NCI-H2081 treated with DMSO at 0.1 percent for 48 hours (cell line): ENCODE measurements at places on chromosomes 1 and 21.

GRCh38 chr1:238611406-238611805 is 720.7 kb upstream of the ZP4 start:
- DNase-seq: no peak

DNA sequence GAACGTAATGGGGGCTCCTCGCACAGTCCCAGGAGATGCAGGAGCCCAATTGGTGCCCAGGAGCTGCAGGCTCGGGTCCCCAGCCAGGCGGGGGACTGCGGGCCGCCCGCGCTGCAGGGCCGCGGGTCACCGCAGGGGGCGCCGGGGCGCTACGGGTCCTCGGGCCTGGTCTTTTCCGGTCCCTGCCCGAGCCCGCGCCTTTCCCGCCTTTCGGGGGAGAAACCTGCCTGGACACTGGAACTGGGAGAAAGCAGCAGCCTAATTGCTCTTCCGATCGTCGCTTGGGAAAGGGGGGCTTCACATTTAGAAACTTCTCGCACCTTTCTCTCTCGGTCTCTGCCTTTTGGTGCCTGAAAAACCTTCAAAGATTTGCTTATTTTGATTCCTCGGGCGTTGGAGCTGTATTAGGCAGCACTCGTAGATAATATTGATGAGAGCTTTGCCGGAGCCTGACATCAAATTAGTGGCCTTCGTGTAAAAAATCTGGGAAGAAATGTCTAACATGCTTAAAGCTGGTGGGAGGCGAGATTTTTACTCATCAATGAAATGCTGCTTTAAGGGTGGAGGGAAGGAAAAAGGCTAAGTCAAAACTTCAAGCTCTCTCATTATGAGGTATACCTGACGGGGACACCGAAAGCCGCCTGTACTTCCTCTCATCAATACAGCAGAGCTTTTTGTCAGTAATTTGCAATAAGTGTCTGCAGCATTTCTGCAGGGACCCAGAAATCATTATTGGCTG is 12.6 kb upstream of the BARHL2 start:
- no peak for DNase-seq

DNA sequence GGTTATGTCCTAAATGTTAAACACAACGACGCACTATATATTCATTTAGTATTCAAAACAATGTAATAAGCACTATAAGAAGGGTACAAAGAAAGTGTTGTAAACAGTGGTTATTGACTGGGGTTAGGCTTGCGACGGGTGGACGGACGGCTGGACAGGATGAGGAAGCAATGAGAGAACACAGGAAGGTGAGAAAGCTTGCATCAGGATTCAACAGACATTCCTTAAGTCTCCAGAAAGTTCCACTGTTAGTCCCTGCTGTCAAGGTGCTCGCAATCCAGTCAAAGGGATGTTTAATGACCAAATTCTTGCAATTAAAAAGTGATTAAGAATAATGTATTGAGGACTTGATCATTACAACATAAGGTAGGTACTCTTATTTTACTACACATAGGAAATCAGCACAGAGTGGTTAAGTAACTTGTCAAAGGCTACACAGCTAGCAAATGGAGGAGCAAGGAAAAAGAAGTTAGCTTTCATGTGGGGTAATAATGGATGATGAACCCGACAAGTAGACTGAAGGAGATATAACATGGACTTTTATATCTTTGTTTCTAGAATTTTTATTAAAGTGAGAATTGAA is 994 bp upstream of the ACBD6 start:
- no peak for DNase-seq

DNA sequence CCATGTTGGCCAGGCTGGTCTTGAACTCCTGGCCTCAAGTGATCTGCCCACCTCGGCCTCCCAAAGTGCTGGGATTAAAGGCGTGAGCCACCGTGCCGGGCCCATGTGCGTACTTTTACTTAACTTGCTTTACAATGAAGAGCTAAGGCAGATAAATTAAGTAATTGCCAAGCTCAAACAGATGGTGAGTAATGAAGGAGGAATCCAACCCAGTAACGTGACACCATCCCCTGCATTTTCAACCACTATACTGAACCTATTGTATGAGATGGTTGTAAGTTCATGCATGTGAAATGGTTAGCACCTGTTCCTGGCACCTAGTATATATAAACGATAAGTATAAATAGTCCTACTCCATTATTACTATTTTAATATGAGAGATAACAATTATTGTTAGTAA is 588.0 kb upstream of the BEND5 start:
- no peak for DNase-seq

DNA sequence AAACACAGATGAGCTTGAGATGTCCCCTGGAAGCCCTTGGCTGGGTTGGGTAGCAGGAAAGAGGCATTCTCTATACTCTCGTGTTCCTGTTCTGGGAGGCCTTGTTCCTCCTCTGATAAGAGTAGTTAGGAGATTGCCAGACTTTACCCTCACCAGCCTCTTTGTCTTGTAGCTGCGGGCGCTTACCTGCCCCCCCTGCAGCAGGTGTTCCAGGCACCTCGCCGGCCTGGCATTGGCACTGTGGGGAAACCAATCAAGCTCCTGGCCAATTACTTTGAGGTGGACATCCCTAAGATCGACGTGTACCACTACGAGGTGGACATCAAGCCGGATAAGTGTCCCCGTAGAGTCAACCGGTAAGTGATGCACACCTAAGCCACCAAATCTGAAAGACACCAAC is 5.2 kb downstream of the AGO1 start:
- no peak for DNase-seq

DNA sequence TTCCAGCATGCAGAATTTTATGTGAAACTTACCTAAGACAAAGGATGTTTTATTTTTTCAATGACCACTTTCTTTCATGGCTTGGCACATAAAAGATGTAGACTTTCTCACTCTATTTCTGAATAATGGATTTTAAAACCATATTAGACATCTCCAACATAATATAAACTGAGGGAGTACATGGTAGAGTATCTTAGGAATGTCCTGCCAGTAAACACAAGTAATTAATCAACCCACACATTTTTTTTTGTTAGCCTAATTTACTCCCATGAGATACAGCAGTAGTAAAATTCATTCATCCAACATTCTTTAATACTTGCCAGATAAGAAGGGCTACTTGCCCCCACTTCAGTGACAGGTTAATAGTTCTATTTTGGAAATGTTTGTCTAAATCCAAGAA is 235.4 kb upstream of the ADAMTS5 start:
- no peak for DNase-seq

GRCh38 chr1:228401782-228402640 is 4.6 kb downstream of the TRIM11 start:
- DNase-seq: no peak

- DNase-seq: no peak
These were observed 73.1 kb upstream of the FMN2 start for GRCh38 chr1:240018617-240019016.

DNA sequence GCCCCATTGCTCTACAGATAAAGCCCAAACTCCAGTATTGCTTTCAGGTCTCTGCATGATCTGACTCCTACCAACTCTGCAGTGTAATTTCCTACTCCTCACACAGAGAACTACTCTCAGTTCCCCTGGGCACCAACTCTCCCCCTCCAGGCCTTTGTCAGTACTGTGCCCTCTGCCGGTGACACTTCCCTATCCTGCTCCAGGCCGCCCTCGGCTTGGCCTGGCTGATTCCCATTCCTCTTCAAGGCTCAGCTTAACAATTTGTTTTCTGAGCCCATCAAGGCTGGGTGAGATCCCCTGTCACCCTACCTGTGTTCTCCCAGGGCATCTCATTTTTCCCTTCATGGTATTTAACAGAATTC is 2.6 kb downstream of the SLAMF8 start:
- DNase-seq: no peak

- DNase-seq: no peak
These were observed 25.6 kb downstream of the EYA3 start for GRCh38 chr1:28062806-28063205.

DNA sequence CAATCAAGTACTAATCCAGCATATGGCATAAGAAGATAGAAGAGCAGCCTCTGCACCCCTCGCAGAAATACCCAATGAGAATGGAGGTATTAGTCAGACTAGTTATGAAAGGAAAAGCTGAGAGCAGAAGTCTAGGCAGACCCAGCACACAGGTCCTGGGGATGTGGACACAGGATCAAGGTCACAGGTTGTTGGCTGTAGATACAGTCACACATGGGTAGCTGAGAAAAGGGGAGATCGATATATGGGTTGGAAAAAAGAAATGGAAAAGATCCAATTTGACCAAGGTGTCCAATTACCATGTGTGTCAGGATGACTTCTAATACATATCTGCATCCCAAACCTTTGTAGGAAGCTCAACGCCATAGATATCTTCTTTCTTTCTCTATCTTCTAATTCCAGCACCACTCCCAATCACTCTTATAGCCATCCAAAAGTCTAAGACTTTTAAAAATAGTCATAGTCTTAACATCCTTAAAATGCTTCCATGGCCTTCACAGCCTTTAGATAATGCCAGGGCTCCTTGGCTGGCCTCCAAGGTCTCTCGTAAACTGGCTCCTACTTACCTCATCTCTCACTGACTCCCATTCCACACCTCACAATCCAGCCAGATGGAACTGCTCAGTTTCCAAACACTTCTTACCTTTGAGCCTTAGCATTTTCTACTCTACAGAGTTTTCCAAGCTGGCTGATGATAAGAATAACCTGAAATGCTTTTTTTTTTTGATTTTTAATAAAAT is 8.3 kb upstream of the ZC3H11B start:
- DNase-seq: no peak

- no peak for DNase-seq
These were observed 1099.5 kb downstream of the PLA2G4A start for GRCh38 chr1:187928288-187928687.

DNA sequence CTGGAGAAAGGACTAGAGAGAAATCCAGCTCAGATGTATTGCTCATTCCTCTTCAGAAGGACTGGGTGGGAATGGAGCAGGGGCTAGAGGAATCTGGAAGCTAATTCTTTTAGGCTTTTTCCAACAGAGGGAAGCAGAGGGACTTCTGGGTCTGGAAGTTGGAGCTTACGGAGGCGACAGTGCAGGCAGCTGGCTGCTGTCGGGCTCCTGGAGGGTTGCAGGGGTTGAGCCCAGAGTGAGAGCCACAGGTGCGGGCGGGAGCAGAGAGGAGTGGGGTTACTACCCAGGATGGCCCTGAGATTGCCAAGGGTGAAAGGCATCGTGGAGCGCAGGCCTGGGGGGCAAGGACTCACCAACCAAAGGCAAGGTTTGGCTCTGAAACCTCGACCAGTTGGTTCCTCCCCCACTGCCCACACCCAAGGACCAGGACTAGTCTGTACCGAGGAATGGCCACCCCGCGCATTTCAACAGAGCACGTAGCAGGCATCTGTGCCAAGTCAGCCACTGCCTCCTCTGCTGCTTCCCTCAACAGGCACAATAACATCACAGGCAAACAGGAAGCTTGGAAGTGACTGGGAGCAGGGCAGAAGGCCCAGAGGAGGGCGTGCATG is 22.7 kb upstream of the EDN2 start:
- no peak for DNase-seq

DNA sequence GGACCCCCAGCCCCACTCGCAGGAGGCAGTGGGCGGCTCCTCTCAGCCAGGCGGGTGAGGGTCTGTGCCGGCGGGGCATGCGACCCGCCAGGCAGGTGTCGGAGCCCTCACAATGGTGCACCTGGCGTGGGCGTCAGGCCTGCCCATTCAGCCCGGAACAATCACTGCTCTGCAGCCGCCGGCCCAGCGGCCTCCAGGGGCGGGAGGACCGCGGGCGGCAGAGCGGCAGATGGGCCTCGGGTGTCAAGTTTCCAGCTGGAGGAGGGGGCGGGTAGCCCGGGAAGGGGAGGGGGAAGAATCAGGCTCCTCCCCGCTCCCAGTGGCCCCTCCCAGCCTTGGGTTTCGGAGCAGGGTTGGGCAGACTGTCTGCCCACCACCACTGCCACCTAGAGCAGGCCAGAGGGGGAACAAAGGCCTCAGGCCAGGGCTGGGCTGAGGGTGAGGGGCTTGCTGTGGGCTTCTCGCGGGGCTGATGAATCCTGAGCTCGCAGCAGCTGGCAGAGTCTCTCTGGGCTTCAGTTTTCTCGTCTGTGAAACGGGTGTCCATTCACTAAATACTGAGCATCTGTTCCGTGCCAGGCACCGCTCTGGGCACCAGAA is 39.5 kb upstream of the CASZ1 start:
- peak; percentile 71 for DNase-seq

DNA sequence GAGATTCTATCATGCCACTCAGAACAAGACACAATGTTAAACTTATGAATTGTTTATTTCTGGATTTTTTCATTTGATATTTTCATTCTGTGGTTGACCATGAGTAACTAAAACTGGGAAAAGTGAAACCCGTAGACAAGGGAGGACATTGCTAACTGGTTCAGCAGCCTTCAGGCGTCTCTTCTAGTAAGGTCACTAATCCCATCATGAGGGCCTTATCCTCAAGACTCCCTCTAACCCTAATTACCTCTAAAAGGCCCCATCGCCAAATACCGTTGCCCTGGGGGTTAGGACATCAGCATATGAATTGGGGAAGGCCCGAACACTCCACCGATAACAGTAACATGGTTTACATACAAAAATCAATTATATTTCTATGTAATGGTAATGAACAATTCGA is 247.6 kb downstream of the TM2D1 start:
- no peak for DNase-seq

DNA sequence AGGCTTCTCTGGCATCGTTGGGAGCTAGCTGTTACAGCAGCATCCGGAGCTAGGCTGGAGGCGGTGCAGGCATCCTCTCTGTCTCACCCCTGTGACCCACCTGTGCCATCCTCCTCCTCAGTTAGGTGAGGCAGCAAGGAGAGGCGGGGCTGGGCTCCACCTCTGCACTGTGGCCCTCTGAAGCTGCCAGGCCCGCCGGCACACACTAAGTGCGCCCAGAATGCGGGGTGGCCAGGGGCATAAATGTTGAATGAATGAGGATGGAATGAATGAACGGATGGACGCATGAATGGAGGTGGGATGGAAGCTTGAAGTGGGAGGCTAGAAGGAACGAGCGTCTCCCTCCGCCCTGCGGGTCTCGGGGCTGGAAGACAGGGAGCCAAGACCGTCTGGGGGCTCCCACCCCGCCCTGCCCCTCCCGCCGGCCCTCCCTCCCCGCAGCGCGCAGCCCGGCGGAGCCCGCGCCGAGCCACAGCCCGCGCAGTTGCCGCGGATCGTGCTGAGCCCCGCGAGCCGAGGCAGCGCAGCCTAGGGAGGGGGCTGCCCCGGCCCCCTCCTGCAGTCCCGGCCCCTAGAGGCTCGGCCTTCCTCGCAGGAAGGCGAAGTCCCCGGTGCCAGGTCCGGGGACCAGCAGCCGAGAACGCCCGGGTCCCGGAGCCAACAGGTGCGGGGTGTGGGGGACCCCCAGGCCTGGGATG is at the start of gene HCRTR1:
Gene HCRTR1 (plus strand): TSS at position 472 of the 698 bp plus-strand sequence. CDS start 1,504 bp downstream, outside the sequence.
- no peak for DNase-seq

- DNase-seq: no peak
These were observed 11.0 kb downstream of the HYI start for GRCh38 chr1:43442756-43443155.

- no peak for DNase-seq
These were observed 1000.0 kb downstream of the ADGRL2 start for GRCh38 chr1:82800721-82801120.

GRCh38 chr1:182110635-182111034 is 49.1 kb upstream of the ZNF648 start:
- no peak for DNase-seq
